ENCODE measurements at places on chromosomes 6 and 20.

- peak; percentile 71 for DNase-seq
Observed at GRCh38 chr6:72553531-72554511, 68.0 kb upstream of the KCNQ5 start.

- no peak for DNase-seq
Observed at GRCh38 chr6:9439621-9440330, 975.1 kb downstream of the TFAP2A start.

GRCh38 chr6:143754204-143754603 lies 76.4 kb downstream of the PHACTR2 start:
- no peak for DNase-seq

GRCh38 chr20:44650771-44651433 lies 597 bp downstream of the ADA start:
- no peak for DNase-seq

DNA sequence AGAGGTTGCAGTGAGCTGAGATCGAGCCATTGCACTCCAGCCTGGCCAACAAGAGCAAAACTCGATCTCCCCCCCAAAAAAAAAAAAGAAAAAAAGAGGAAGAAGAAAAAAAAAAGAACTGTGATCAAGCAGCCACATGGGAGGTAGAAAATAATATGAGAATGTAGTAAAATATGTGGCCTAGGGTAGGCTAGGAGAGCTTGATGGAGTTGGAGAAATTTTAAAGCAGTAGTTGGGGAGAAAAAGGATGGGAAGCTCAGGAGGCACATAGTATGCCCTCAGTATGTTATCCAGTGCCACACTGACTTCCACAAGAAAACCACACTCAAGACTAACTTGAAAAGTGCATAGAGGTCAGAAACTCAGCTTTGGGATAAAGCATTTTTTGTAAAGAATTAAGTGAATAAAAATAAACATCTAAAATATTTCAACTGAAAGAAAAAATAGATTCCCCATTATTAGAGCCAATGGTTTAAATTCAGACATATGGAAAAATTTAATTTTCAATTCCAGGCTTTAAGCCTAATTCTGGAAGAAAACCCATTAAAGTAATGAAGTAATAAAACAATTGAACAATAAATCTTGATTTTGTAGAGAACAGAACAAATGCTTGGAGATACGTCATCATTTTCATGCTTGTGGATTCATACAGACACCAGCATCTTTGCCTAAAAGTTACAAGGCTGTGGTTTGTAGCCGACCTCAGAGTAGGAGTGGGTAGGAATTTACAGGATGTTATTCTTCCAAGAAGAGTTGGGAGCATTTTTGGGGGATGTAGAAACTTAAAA lies 34.7 kb downstream of the PLEKHG1 start:
- no peak for DNase-seq

- DNase-seq: no peak
Observed at GRCh38 chr6:149169761-149170511, 147.6 kb upstream of the TAB2 start.

DNA sequence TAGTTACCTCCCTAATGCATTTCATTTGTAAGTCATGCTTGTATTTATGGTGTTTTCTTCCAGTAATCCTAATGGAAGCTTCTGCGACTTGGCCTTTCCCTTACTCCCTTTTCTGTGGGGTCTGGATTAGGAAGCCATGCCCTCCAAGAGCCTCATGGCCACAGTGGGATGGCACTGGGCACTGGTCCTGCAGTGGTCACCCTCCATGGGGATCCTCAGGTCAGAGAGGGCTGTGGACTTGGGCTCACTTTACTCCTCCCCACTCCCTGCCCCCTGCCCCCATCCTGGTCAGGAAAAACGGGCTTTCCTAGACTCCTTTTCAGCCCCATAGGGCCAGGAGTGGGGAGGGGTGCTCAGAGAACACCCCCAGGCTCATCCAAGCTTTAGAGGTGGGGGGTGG lies 49.9 kb downstream of the EBF4 start:
- DNase-seq: no peak

DNA sequence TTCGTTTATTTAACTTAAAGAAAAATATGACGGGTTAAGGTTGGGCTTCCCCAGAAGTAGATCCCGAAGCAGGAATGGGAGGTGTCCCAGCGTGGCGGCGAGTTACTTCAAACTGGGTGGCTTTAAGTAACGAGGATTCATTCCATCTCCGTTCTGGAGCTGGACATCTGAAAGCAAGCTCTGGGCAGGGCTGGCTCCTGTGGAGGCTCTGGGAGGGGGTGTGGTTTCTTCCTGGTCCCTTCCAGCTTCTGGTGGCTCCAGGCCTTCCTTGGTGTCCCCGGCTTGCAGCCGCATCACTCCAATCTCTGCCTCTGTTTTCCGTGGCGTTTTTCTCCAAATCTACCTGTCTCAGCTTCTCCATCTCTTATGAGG lies 47.3 kb upstream of the BHLHE23 start:
- DNase-seq: no peak

- DNase-seq: no peak
Observed at GRCh38 chr6:26187981-26188635, 100.9 kb downstream of the HFE start.

DNA sequence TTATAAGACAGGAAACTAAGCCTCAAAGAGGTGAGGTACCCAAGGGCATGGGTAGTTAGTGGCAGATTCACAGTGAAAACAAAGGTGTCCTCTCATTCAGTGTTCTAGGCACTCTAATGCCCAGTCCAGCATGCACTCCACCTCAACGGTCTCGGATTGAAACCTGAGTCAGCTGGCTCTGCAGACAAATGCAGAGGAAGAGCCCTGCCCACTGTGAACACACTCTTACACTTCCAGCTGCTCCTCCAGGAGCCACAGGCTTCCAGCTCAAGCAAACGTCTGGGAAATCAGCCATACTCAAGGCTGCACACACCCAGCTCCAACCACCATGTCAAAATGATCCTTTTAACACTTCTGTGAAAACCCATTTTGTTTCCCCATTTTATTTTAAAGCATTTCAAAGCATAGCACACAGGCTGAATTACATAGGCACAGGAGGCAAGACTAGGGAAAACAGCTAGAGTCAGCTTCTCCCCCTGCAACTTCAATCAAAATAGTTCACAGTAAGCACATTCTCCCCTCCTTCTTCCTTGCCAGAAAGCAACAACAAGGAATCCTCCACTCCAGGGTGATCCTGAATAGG lies 3.0 kb upstream of the IL17A start:
- no peak for DNase-seq

GRCh38 chr6:37048851-37049757 lies 43.6 kb downstream of the FGD2 start:
- no peak for DNase-seq

DNA sequence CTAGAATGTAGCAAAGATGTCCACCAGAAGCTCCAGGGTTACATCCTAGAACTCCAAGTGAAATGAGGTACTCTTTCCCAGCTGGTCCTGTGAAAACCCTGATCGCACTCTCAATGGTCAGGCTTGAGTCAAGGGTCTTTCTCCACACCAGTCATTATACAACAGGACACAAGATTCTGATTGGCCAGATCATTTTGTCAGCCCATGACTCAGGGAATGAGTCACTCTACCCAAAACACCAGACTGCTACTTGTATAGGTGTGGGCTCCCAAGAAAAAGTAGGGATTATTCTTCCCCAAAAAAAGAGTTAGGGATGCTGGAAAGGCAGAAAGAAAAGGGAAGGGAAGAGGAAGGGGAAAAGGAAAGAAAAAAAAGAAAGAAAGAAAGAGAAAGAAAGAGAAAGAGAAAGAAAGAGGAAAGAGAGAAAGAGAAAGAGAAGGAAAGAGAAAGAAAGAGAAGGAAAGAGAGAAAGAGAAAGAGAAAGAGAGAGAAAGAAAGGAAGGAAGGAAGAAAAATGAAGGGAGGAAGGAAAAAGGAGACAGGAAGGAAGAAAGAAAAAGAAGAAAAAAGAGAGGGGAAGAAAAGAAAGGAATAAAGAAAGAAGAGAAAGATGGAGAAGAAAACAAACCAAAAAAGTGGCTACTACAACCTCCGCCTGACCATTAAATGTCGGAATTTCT lies 30.5 kb downstream of the ANKEF1 start:
- DNase-seq: no peak

DNA sequence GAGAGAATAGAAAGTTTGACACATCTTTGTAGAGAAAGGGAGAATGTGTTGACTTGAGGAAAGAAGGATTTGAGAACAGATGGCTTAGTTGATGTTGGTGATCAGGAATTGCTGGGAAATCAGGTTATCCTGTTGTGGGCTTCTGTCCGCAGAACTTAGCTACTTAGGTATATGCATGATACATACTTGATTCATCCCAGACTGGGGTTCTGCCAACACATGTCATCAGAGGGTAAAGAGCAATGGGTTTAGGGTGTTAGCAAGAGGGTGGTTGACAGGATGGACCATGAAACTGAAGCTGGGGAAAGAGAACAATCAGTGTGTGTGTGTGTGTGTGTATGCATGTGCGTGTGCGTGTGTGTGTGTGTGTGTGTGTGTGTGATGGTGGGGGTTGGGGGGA lies 50.6 kb upstream of the NELFCD start:
- DNase-seq: no peak

- peak; percentile 65 for DNase-seq
Observed at GRCh38 chr6:43910638-43911353, 140.8 kb downstream of the VEGFA start.
